Endothelial cell of umbilical vein (primary cell): ENCODE measurements at places on chromosomes 16 and 17. TPM values are rescaled to one million over a fixed set of nuclear protein-coding genes. Genes with fewer than 3 reads are reported as not detected.

Gene PPY
- not detected in 2 replicates for total RNA-seq

Gene ALOX15
- total RNA-seq: not detected in 2 replicates

Gene C16orf96
- total RNA-seq: not detected in 2 replicates

Gene CHST6
- 0.60 and 0.81 TPM in 2 replicates for total RNA-seq
